Activated CD8-positive, alpha-beta memory T cell treated with anti-CD3 and anti-CD28 coated beads, Interleukin-2, amount 50 U/mL, for 48 hours (primary cell): ENCODE measurements at places on chromosomes 7 and 10.

DNA sequence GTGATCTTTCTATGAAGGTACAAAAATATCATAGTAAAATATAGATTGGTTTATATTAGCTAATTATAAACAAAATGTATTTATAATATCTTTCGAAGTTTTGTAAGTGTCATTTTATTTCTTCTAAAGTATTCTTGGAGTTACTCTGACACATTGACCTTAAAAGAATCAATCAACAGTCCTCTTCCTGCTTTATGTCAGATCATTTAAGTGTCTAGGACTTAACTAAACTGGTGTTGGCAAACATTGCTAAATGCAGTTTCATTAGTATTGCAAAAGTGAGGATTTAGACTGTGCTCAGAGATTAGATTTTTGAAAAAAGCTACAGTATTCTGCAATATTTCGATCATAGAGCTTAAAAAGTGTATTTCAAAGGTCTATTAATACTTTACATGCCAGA, 10.3 kb downstream of the GLCCI1 start:
- DNase-seq: no peak

DNA sequence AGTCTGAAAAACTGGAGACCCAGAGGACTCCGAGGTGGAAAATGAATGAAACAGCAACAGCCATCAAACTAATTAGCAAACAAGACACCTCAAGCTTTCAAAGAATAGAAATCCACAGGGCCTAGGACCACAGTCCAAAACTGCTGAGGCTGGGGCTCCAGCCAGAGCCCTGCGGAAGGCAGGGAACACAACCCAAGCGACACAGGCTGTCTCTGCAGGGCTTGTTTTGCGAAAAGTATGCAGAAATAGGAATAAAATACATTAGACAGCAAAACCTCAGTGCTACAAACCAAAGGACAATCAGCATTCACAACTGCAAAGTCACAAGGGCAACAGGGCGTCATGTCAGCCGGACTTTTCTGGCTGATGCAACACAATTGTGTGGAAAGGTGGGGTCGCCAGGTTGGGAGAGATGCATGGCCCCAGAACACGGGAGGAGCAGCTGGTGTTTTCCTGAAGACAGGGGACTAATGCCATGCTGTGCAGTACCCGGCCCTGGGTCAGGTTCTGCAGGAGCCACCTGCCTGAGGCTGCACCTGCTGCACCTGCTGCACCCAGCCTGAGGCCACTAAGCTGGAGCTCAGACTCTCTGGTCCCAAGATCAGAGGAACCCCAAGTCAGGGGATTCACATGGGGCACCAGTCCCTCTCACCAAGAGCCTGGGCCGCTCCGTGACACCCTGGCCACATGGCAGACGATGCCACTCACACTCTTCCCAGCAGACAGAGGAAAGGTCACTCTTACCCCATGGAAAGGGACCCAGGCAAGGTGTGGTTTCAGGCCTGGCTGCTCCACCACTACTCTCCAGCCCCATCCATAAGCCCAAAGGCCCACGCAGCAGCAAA, 74.2 kb downstream of the MAD1L1 start:
- no peak for DNase-seq

GRCh38 chr10:113060201-113061053, 110.4 kb downstream of the TCF7L2 start:
- DNase-seq: no peak

- no peak for DNase-seq
Observed at GRCh38 chr10:87646192-87646909, 13.3 kb upstream of the PAPSS2 start.

- no peak for DNase-seq
Observed at GRCh38 chr7:144826208-144826607, 9.6 kb downstream of the TPK1 start.

DNA sequence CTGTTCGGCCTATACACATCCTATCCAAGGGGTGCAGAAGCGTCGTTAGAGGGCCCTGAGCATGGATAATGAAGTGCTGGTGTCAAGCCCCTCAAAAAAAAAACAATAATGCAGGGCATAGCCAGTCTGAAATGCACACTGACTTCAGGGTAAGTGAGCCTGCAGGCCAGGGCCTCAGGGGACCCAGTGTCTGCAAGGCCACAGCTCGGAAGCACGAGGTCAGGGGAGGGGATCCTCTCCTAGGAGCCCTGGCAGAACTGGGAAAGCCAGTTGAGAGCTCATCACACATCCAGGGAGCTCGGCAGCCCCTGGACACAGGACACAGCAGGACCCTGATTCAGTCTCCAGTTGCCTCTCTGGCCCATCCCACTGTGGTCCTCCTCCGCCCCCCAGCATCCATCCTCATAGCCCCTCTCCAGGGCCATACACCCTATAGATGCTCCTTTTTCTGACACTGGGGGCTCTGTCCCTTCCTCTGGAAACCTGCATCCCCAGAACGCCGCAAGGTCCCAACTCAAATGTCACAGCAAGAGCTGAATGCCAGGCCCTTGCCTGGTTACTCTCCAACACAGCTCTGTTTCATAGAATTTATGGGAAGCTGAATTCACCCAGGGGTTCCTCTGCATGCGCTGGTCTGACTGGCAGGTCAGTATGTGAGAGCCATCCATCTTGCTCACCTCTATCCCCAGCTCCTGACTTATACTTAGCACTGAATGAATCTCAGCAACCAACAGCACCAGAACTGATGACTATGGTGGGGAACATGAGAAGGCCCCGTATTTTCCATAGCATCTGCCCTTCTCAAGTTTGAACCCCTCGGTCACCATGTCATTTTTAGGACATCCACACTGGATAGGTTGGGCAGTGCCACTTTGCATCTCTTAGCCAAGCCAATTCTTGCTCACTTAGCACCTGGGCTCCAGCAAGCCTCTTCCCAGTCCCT, 717.0 kb upstream of the IGFBP3 start:
- DNase-seq: no peak

DNA sequence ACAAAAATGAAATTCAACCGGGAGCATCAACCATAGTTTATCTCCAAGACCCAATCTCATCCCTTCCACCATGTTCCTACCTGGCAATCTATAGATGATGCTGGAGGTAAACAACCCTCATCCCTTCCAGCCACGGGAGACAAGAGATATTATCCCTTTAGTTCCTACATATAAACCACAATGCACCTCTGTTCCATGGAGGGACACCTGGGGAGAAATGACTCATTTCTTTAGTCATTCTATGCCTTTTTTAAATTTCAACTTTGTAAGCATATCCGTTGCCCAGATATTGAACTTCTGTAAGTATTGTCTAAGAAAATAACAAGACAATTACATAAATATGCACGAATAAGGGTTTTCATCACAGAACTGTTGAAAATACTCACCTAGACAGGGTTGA, 15.5 kb upstream of the SFMBT2 start:
- no peak for DNase-seq

DNA sequence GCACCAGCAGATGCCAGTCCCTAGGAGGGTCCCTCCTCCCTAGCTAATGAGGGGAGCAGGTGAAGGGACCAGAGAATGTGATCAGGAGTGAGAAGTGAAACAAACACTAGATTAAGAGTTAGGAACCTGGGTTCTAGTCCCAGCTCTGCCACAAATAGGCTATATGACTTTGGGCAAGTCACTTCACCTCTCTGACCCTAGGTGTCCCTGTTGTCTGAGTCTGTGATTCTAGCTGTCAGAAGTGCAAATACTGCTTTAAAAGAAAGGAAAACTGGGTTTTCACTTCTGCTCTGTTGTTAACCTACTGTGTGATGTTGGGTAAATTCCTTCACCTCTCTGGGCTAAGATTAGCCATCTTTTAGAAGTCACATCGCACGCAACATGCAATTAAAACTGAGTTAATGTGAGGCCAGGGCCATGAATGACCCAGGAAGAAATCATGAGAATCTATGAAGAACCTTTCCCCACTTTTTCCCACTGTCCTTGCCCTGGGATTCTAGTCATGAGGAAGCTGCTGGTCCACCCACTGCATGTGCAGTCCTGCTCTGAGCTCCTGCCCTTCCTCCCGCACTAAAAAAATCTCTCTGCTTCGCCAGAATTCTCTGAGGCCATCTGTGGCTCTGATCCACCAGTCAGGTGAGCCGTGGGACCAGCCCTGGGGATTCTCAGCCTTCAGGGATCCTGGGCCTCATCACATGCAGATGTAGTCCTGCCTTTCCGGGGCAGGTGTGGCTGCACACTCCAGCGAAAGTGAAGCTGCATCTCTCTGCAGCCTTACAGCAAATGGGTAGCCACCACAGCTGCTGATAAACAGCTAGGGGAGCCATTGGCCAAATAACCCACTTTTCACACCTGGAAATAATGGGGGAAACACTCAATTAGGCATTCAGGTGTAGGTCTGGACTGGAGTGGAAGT, 181.7 kb downstream of the PLXNA4 start:
- no peak for DNase-seq

DNA sequence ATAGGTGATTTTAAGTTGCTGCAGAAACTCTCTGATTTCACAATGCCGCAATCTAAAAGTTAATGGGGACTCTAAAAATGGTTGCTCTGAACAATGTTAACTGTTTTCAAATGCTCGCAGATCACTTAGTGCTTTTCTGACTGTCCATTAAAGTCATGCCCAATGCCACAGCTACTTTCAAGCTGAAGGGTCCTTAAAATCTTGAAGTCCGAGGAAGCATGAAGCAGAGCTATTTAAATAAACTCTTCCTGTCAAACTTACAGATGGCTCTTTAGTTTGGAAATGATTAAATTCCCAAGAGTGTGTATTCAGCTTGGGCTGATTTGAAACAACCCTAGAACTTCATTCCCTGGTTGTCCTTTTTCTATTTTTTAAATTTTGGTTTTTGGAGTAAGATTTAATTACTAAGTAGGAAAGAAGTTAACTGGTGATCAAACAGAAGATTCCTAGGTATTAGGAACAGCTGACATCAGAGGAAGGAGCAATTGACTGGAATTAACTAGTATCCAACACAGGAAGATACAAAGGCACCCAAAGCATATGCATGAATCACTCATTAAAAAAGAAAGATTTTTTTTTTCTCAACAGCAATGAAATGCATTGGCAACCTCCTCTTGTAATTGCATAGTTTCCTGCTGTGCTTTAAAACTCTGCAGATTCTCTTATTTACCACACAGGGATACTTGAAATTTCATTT, 105.1 kb downstream of the NRP1 start:
- no peak for DNase-seq

DNA sequence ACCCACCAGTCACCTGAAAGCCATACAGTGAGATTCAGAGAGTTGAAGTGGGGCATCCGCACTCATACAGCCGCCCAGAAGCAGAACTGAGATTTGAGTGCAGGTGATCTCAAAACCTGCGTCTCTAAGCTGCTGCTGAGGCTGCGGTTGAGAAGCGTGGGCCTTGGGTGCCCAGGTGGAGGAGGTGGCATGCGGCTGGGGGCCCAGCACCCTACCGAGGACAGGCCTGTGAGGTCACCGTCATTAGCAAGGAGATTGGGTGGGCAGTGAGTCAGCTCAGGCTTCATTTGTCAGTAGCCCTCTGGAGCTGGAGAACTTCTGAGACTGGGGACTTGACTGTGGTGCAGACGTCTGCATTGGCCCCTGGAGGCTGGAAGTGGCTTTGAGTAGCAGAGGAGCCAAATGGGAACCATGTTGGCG, 29.8 kb downstream of the ZMIZ1 start:
- no peak for DNase-seq

DNA sequence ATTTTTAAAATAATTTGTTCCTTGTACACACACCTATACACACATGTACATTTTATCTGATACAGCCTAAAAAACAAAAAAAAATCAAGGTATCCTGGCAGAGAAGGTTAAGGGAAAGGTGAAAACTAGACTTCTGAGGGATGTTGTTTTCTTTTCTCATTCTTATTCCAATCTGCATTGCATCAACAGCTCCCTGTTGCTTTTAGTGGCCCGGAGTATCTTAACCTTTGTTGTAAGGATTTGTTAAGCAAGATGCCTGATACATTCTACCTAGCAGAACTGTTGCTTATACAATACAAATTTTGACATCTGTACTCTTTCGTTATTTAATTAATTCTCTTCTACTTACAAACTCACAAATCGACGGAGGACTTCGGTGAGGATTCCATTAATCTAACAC, 167.4 kb downstream of the GNAI1 start:
- no peak for DNase-seq

DNA sequence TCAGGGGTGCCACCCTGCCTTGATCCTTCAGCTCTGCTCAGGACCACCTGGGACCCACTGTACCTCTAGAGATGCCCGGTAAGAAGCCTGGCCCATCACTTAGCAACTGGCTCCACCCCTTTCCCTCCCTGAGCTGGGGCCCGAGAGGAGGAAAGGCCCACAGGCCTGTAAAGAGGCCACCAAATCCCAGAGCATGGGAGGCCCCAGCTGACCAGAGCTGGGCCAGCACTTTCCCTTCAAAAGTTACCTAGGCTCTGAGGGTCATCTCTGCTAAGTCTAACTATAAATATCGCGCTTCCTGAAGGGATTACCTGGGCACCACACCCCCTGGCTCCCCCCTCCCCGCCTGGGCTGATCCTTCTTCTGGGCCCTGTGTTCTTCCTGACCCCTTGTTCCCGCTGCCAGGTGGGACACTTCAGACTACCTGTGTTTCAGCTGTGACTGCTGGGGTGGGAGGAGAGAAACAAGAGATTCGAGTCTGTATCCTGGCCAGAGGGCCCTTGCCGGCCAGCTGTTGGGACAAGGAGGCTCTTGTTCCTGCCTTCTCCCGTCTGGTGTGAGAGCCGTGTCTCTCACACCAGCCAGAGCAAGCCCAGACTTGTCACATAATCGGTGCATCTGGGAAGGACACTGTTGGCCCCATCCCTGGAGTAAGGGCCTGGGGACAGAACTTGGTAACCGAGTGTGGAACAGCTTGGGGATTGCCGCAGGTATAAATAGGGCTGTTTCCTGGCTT, 22.8 kb upstream of the ANKRD2 start:
- DNase-seq: no peak

GRCh38 chr10:82468453-82468852, 593.5 kb downstream of the NRG3 start:
- no peak for DNase-seq

- DNase-seq: no peak
Observed at GRCh38 chr7:37534893-37535610, 86.4 kb upstream of the ELMO1 start.

GRCh38 chr7:42123716-42124115, 113.3 kb downstream of the GLI3 start:
- no peak for DNase-seq

DNA sequence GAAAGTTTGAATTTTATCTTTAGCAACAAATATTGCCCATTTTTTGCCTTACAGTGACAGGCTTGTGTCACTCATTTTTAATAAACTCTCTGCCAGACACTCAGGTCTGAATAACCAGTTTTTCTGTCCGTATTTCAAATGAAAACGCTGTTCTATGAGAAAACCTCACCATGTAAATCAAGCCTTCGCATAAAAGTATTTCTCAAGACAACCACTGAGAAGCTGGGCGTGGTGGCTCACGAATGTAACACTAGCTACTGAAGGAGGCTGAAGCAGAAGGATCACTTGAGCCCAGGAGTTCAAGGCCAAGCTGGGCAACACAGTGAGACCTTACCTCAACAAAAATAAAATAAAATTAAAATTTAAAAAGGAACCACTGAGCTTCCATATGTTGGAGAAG, 339.3 kb downstream of the PARD3 start:
- DNase-seq: no peak

GRCh38 chr7:25187932-25188331, 40.4 kb downstream of the NPVF start:
- no peak for DNase-seq

- peak; percentile 46 for DNase-seq
Observed at GRCh38 chr10:3761021-3761686, 23.9 kb downstream of the KLF6 start.
